ENCODE measurements at places on chromosomes 12 and 14.

DNA sequence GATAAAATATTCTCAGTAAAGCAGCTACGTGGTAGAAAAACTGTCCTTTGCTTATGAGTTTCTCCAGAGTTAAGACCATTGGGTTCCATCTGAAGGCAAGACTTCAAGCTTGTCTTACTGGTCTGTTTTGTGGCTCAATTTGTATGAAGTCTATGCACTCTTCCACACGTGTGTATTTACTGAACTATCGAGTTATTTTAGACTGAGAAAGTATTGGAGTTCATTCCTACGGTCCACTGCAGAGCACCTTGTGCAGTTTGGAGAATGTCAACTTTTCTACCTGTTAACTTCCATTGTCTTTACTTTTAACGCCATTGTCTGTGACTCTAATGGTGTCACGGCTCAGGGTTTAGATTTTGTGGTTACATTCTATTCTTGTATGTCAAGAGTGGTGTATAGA, 3.7 kb downstream of the HIF1A start:
- no peak for DNase-seq

DNA sequence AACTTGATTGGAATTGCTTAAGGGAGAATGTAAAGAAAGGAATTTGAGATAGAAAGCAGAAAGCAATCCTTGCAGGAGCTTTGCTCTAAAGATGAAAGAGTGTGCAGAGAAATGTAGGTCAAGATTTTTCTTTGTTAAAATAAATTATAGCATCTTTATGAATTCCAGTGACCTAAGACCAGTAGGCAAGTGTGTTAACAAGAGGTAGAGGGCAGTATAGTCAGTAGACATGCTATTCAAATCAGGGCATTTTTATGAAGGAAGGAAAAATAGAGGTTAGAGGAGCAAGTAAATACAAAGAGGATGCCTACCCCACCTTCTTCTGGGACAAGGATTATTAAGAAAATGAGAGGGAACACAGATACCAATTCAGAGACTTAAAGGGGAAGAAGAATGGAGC, 148.5 kb downstream of the PLCZ1 start:
- DNase-seq: no peak

DNA sequence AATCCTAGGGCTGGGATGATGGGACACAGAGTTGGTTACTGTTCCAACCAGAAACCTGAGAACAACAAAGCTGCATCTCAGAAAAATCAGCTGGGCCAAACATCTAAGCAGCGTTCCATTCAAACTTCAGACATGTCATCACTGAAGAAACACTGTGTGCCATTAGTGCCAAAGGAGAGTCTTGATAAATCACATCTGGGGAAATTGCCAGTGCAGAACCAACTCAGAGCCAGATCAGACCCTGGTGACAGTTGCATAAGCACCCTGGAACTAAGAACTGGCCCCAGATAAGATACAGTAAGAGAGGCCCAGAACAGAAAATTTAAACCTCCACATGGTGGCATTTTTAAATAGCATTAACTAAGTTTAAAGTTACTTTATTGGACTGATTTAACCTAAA, 482.8 kb downstream of the PRKD1 start:
- no peak for DNase-seq

DNA sequence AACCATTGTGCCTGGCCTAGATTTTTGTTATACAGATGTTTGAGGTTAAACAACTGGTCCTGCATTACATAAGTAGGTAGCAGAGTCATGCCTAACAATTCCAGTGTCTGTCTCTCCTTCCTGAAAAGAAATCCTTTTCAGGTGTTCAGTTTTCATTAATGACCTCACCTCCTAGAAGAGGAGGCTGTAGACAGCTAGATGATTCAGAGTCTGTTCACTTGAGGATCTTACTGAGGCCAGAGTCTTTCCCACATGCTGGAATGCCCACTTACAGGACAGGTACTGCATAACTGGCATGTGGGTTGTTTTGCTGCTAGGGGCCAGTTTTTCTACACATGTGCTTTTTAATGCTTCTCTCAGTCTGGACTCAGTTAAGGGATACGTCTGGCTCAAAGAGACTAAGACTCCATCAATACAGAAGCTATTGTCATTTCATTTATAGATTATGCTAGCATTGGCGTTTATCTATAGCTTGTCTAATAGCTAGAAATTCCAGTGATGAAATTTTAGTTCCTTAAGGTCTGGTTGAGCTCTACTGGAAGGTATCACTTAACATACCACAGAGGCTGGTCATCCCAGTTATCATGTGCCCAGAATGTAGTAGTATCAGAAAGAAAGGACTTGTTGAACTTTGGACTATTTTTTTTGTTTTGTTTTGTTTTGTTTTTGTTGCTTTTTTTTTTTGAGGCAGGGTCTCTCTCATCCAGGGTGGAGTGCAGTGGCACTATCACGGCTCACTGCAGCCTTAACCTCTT, 206.4 kb downstream of the ERC1 start:
- no peak for DNase-seq

GRCh38 chr14:72715215-72715849, 178.6 kb downstream of the DPF3 start:
- DNase-seq: no peak

DNA sequence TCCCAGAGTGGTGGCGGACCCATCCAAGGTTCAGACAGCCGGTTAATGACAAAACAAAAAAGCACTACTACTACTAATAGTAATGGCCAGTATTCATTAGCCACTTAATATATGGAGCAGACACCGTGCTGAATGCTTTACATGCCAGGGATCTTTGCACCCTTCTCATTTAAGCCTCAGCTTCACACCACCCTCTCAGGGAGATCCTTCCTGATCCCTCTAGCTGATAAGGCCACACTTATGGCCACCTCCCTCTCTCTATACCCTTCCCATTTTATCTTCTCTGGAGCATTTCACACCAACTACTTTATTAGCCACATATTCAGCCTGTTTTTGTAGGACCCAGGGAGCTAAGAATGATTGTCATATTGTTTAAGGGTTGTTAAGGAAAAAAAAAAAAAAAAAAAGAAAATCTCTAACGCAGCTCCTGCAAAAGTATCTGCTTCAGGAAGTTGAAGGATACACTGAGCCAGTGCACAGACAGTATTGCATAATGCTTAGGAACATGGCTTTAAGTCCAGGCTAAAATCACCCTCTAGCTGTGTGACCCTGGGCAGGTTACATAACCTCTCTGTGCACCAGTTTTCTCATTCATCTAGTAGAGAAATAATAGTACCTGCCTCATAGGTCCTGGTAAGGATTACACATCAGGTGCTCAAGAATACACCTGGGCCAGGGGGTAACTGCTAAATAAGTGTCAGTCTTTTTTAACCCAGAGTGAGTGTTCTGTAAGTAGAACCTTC, 29.4 kb downstream of the NUAK1 start:
- DNase-seq: no peak

DNA sequence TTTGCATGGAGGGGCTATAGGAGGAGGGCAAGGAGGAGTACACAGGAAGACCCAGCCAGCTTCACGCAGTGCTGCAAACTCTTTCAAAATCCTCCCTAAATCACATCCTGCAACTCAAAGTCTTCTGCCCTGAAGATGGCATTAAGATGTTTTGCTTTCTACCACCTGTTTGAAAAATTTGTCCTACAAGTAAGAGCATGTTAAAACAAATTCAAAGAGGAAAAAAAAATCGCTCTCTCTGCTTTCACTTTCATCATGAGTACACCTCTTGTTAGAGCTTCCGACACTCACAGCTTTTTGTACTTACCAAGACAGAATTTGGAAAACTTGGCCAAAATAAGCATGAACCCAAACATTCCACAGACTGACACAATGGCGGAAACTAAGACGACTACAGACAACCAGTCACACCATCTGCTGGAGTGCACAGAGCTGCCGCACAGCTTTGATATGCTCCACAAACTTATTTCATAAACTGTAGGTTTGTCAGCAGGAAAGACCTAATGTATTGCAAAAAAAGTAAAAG, 21.3 kb downstream of the GCH1 start:
- no peak for DNase-seq

DNA sequence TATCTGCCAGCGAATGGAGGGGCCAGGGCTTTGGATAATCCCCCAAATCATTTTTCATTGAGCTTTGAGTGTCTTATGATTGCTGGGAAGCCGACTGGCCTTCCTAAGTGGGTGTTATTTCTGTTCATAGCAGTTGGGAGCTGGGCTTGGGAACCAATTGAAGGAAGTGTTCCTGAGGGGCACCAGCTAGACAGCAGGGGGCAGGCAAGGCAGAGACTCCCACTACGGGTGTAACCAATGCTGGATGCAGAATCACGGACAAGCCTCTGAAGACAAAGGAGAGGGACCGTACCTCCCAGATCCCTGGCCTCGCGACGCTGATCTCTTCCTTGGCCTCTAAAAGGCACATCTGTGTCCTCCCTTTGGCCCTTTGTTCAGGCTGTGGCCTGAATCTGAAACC, 149.0 kb upstream of the PRMT8 start:
- DNase-seq: no peak

- no peak for DNase-seq
Measured at GRCh38 chr14:64604001-64604400, 54.2 kb downstream of the PPP1R36 start.

DNA sequence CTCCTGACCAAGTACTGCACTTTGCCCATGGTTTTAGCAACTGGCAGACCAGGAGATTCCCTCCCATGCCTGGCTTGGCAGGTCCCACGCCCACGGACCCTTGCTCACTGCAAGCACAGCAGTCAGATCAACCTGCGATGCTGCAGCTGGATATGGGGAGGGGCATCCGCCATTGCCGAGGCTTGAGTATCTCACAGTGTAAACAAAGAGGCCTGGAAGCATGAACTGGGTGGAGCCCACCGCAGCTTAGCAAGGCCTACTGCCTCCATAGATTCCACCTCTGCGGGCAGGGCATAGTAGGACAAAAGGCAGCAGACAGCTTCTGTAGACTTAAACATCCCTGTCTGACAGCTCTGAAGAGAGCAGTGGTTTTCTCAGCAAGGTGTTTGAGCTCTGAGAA, 479.8 kb downstream of the FUT8 start:
- DNase-seq: no peak

GRCh38 chr12:121860257-121860656, 1.6 kb upstream of the HPD start:
- DNase-seq: no peak

DNA sequence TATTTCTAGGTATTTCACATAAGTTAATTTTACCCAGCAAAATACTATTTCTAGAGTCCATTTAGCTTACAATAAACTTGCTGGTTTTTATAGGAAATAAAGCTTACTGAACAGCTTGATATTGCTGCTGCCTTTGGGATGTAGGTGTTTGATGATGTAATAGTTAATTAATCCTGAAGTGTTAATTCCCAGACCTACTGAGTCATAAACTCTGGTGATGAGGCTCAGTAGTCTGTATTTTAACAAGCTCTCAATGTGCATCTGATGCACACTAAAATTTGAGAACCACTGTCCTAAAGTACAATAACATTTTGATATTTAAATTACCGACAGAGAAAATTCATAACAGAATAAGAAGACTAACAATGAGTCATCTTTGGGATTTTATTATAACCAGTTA, 168.4 kb downstream of the FUT8 start:
- DNase-seq: no peak

- no peak for DNase-seq
Measured at GRCh38 chr14:96827290-96827689, 30.1 kb downstream of the VRK1 start.

- DNase-seq: peak; percentile 50
Measured at GRCh38 chr14:103546652-103547454, 15.6 kb downstream of the BAG5 start.

- no peak for DNase-seq
Measured at GRCh38 chr12:10235761-10236631, 23.3 kb downstream of the GABARAPL1 start.

- DNase-seq: no peak
Measured at GRCh38 chr14:22213120-22213519, 375.9 kb downstream of the DAD1 start.

DNA sequence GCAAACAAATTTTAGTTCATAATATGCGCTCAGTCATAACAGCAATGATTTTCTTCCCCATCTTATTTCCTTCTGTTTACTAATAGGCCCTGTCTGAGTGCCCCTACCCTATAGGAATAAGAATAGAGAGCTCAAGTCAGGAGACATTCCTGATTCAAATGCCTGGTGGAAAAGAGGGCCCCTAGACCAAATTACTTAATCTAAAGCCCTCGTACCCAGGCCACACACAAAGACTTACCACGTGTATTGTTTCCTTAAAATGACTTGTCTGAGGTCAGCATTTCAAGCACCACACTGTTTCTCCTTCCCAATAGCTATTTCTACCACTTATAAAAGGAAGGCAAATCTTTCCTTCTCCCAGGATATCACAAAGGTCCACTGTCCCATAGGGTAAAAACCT, 314.9 kb upstream of the TMTC1 start:
- no peak for DNase-seq

GRCh38 chr12:122348505-122348904, 74.0 kb downstream of the CLIP1 start:
- no peak for DNase-seq

- DNase-seq: no peak
Measured at GRCh38 chr14:101561145-101561896, at the start of gene DIO3. DIO3 (plus strand) TSS chr14:101561495.

DNA sequence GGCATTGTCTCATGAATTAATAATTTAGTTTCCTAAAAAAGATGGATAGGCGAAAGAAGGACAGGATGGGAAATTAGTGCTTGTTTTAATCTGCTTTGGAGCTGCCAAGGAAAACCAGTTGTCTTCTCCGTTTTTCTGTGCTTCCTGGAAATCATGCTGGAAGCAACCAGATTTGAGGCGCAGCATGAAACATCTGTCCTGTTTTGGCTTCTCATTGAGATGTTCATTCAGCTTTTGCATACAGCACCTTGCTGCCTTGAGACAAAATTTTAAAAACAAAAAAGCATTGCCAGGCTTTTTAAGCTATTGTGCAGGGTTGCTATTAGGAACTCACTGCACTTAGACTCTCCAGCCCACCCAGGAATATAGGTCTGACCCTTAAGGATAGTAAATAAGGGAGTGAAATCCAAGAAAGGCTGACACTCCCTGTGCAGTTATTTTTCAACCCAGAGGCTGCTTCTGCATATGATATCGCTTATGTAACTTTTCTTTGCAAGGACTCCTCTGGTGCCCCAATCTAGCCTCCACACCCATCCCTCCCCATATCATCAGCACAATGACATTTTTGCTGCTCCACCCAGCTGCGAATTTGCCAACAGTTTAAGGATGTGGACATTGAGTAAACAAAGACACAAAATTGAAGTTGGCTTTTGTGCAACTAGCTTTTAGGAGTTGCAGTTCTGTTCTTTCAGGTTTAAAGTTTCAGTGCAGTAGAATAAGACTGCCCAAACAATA, 46.9 kb upstream of the MDM1 start:
- no peak for DNase-seq

- DNase-seq: no peak
Measured at GRCh38 chr12:124458220-124458991, 109.0 kb downstream of the NCOR2 start.

DNA sequence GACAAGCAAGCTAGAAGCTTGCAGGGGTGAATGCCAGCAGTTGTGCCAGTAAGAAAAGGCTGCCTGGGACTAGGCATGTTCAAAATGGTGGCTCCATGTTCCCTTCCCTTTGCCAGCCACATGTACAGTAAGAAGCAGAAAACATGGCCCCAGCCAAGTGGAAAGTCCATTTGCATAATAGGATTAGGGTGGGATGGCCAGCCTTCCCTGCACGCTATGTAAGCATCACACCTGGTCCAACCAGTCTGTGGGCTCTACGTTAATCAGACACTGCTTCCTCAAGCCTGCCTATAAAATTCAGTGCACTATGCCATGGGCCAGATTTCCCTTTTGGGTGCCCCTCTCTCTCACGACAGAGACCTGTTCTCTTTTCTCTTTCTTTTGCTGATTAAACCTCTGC, 288.4 kb downstream of the GXYLT1 start:
- DNase-seq: no peak

GRCh38 chr12:60278209-60278608, 682.4 kb downstream of the SLC16A7 start:
- no peak for DNase-seq

GRCh38 chr14:53338192-53338591, 185.1 kb upstream of the DDHD1 start:
- DNase-seq: no peak

All from stimulated activated CD8-positive, alpha-beta memory T cell treated with anti-CD3 and anti-CD28 coated beads, Interleukin-15, amount 100 ng/mL, for 24 hours (primary cell).